ENCODE measurements at places on chromosomes 1 and 21. TPM values are rescaled to one million over a fixed set of nuclear protein-coding genes. Genes with fewer than 3 reads are reported as not detected.
A peak's percentile ranks its signal among the peaks of the same experiment; 100 is the strongest.

PLEKHA6 gene
- polyA plus RNA-seq = 12.7 TPM

NCF2 gene
- 5.5 TPM for polyA plus RNA-seq

GRCh38 chr21:31156169-31156568, 117.9 kb upstream of the KRTAP19-8 start:
- no peak for DNase-seq

GRCh38 chr1:222706815-222707214, 5.5 kb downstream of the AIDA start:
- no peak for DNase-seq

GRCh38 chr1:246932366-246932700, 585 bp upstream of the AHCTF1 start:
- DNase-seq = no peak

DNA sequence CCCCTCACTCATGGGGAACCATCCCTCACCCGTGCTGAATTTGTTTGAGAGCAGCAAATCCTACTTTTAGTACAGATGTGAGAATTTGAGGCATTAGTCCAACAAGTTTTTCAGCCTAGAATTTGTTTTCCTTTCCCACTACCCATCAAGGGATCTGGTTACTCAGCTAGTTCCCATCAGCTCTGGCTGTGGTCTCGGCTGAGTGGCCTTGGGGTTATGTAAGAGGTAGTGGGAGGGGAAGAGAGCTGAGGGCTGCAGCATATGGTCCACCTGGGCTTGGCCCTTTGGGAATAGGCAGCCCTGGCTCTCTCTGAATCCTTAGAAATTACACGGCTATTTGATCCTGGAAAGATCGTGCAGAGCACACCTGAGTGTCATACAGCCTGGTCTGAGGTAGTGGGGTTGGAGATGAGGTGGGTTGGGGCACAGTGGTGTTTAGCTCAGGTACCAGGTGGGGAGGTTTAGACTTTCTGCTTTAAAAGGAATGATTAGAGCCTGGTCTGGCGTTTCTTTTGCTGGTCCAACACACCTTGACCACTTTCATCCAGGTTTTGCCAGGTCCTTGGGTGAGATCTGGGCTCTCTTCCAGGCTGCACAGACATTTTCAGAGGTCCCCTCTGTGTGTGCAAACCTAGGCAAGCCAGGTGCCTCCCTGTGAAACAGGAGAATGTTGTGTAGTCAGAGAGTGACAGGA, 4.2 kb downstream of the GSTM4 start:
- no peak for DNase-seq

DNA sequence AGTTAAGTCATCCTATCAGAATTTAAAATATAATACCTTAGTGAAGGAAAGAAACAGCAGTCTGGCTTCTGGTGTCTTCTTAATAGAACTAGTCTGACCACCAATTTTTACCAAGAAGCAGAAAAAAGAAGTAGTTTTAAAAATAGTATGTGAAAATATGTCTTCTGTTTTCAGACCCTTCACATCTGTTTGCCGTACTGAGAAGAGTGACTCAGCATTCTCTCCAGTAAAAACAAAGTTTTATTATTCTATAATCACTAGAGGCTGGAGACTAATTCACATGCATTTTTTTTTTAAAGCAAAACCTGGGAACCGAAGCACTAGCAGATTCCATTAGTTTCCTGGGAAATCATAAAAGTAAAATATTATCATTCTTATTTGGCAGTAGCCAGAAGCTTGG, 163.8 kb downstream of the COL24A1 start:
- DNase-seq = peak; percentile 60
